Natural killer cell (primary cell): ENCODE measurements at places on chromosomes 5 and 9. TPM values are rescaled to one million over a fixed set of nuclear protein-coding genes. Genes with fewer than 3 reads are reported as not detected.

- peak; percentile 64 for DNase-seq
Observed at GRCh38 chr5:100905259-100905914, 2.3 kb upstream of the ST8SIA4 start.

- DNase-seq: no peak
Observed at GRCh38 chr5:107451028-107451427, 219.7 kb downstream of the EFNA5 start.

DNA sequence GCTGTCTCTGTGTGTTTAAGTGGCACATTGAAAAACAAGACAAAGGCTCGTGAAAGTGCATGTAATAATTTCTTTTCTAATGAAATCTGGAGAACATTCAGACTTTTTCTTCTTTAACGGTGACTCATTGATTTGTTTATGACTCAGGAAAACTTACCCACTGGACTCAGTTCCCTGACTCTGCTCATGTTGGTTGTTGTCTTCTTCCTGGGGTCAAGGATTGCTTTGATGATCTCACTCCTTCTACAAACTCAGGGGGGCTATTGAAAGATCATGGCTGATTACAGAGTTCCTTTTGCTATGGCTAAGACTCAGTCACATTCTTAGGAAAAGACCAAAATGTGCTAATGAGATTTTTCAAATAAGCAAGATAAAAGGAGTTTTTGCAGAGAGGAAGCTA lies 141.1 kb upstream of the DAP start:
- no peak for DNase-seq

- no peak for DNase-seq
Observed at GRCh38 chr9:113992994-113993393, 85.1 kb downstream of the AMBP start.

GRCh38 chr5:626850-627249 lies 14.7 kb downstream of the CEP72 start:
- no peak for DNase-seq

The TNIP1 gene
- 180 TPM for total RNA-seq

- DNase-seq: no peak
Observed at GRCh38 chr9:127130661-127131538, 8.5 kb upstream of the ANGPTL2 start.

DNA sequence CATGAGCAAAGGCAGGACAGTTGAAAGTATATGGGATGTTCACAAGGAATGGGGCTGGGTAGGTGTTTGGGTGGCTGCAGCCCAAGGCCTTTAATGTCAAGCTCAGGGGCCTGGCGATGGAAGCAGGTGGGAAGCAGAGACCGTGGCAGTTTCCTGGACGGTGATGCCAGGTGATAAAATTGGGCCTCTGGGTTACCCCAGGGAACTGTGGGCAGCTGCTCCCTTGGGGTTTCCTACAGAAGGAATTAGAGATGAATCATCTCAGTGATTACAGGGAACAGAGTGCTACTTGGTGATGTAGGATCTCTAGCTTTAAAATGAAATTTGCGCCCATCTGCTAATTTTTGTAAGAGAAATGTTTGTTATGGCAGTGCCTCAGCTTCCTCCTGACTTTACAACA lies 39.2 kb downstream of the TSTD2 start:
- DNase-seq: no peak

The SH3TC2 gene
- total RNA-seq: 0.58 TPM

The SLC24A2 gene
- total RNA-seq: not detected

The CA9 gene
- total RNA-seq: not detected

The PSAT1 gene
- 2.3 TPM for total RNA-seq

- DNase-seq: no peak
Observed at GRCh38 chr9:106922026-106922425, 59.1 kb downstream of the ZNF462 start.

The IL9 gene
- total RNA-seq: not detected

The TBC1D2 gene
- 7.0 TPM for total RNA-seq

- DNase-seq: no peak
Observed at GRCh38 chr5:133867851-133868545, 100.4 kb downstream of the C5orf15 start.

The PRDM9 gene
- not detected for total RNA-seq

- DNase-seq: no peak
Observed at GRCh38 chr9:16341177-16341576, 529.3 kb downstream of the BNC2 start.

DNA sequence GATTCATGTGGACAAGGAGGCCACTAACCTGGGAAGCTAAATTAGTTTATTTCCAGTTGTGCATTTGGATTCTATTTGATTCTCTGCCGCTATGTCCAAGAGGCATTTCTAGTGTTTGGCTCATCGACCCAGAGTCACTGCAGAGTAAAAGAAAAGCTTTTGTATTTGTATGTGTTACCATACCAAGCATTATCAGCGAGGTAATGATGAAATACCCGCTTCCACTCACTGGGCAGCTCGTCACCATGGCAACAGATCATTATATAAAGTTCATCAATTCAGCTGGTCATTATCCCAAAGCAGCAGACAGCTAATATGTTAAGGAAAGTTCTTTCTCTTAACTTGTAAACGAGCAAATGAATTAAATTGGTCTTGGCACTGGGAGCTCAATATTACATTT lies 380.3 kb downstream of the SEMA5A start:
- DNase-seq: no peak

GRCh38 chr5:166671811-166672210 lies 1619.6 kb upstream of the WWC1 start:
- DNase-seq: no peak

- no peak for DNase-seq
Observed at GRCh38 chr5:41346609-41347008, 133.3 kb upstream of the C6 start.

The SPINK4 gene
- total RNA-seq: not detected

The TMC1 gene
- total RNA-seq: not detected

The SLC1A1 gene
- total RNA-seq: not detected

DNA sequence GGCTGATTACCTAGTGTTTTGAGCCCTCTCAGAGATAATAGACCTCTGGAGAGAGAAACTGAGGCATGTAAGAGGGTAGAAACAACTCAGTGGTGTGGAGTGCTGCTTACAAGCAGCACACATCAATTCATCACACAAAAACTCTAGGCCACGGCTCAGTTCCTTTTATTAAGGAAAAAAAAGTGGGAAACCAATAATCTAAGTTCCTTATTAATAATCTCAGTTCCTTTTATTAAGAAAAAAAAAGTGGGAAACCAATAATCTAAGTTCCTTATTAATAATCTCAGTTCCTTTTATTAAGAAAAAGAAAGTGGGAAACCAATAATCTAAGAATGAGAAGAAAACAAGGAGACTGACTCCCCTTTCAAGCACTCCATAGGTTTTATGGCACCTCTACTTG lies 28.0 kb downstream of the TXNDC8 start:
- no peak for DNase-seq

DNA sequence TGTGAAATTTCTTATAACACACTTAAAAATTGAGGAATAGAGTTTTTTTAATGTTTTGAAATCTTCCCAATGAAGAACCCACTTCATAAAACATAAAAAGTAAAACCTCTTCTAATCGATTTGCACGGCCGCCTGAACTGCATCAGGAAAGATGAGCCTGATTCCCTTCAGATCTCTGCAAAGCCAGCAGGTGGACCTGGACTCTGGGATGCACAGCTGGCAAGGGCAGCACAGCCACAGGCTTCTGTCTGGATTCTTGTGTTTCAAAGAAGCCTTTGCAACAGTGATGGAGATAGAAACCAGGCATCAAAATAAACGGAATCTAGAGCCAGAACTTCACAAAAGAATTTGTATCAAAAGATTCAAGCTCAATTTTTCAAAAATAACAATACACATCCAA lies 36.0 kb upstream of the SPATA31C2 start:
- no peak for DNase-seq

The C5 gene
- 1.5 TPM for total RNA-seq

The SLC44A1 gene
- total RNA-seq: 8.3 TPM

DNA sequence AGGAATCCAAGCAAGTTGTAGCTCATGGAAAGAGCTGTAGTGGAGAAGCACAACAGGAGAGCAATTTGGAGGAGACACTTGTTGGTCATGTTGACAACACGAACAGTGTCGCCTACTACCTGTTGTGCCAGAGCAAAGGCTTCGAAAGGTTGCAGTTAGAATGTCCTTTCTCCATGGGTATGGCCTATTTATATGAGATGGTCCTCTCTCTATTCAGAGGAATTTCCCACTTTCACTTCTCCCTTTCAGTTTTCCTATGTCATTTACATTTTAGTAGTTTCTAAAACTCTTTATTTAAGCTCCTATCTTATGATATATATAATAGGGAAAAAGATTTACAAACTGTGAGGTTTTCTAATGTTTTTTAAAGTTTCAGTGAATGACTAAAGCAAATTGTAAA lies at the start of gene IFNB1:
Gene IFNB1, minus strand, starts transcription at position 162 of the 400 bp plus-strand sequence. Its CDS starts 73 bp downstream, at position 89.
- no peak for DNase-seq

- no peak for DNase-seq
Observed at GRCh38 chr9:68844631-68845612, 139.9 kb downstream of the PIP5K1B start.

DNA sequence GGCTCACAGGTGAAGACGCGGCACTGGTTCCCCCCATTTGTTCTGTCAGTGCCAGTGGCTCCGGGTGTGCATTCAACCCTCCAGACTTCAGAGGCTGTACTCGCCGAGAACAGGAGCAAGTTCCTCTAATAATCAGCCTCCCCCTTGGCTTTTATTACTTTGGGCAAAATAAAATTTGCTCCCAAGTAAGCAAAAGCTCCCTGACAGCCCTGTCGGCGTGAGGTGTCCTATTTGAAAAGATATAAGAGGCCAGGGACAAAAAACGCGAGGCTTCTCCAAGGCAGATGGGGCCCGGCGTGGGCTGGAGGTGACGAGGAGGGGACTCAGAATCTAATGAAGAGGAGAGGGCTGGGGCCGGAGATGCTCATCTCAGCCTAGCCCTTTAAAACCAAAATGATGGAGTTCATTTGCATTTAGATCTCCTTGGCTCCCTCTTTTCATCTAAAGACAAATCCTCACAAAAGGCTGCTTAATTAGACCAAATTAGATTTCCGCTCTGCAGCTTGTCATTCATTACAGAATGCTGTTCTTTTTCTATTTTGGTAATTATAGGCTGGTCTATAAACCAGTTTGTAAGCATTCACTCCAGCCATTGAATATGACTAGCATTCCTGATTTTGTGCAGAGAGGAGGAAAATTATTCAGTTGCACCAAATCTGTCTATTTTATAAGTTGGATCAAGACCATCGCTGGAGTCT lies 68.5 kb downstream of the CFAP77 start:
- no peak for DNase-seq
